CD4-positive, alpha-beta T cell (primary cell): ENCODE measurements at places on chromosomes 4 and X. TPM values are rescaled to one million over a fixed set of nuclear protein-coding genes. Genes with fewer than 3 reads are reported as not detected.
A peak's percentile ranks its signal among the peaks of the same experiment; 100 is the strongest.

- H3K27me3 ChIP-seq, result no peaks in the 10 kb centered on the region
- H3K36me3 ChIP-seq, result no peaks in the 10 kb centered on the region
- H3K4me1 ChIP-seq, result no peaks in the 10 kb centered on the region
- no peak for DNase-seq
- no peak overlapping the region for H3K27ac ChIP-seq
Measured at GRCh38 chr4:8281519-8282133, 12.1 kb downstream of the HTRA3 start.

GRCh38 chr4:17066972-17067371 is 168.5 kb upstream of the LDB2 start:
- no peak overlapping the region for H3K27ac ChIP-seq
- no peak overlapping the region for H3K4me3 ChIP-seq
- H3K36me3 ChIP-seq, result no peaks in the 10 kb centered on the region
- DNase-seq, result no peak
- no peaks in the 10 kb centered on the region for H3K27me3 ChIP-seq
- no peaks in the 10 kb centered on the region for H3K4me1 ChIP-seq

GRCh38 chr4:41728573-41728913 is 20.0 kb downstream of the PHOX2B start:
- H3K36me3 ChIP-seq, result no peaks in the 10 kb centered on the region
- H3K27ac ChIP-seq, result no peak overlapping the region
- no peak overlapping the region for H3K4me3 ChIP-seq
- H3K4me1 ChIP-seq, result no peaks in the 10 kb centered on the region
- DNase-seq, result no peak

The ADH1B gene
- total RNA-seq, result not detected

- H3K27me3 ChIP-seq, result no peaks in the 10 kb centered on the region
- H3K4me1 ChIP-seq, result peaks cover 17% of the 10 kb centered on the region
- H3K4me3 ChIP-seq, result no peak overlapping the region
- no peak for DNase-seq
- H3K27ac ChIP-seq, result no peak overlapping the region
Measured at GRCh38 chr4:38371391-38371851, 292.6 kb upstream of the KLF3 start.

DNA sequence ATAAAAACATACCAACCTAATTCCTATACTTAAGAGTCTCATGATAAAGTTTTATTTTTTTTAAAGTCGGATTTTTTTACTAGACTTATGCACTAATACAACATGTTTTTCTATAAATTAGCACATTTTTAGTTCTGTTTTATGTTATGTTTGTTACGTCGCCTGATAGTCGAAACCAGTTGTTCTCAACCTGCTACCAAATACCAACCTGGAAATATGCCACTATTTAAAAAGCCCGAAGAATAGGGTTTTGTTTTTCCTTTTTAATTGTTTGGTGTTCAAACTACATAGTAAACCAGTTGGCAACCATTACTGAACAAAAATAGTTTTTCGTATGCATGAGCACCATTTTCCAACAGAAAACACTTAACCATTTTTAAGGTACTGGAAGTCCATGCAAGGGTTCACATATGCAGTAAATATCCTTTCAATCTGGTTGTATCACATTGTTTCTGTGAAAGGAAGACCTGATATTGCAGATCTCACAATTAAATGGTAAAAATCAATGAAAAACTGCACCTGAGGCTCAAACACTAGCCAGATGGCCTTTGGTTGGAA is 1.4 kb downstream of the WDFY3 start:
- peak overlapping the region; percentile 30 for H3K4me3 ChIP-seq
- no peak overlapping the region for H3K27ac ChIP-seq
- no peak for DNase-seq
- peaks cover 11% of the 10 kb centered on the region for H3K4me1 ChIP-seq

DNA sequence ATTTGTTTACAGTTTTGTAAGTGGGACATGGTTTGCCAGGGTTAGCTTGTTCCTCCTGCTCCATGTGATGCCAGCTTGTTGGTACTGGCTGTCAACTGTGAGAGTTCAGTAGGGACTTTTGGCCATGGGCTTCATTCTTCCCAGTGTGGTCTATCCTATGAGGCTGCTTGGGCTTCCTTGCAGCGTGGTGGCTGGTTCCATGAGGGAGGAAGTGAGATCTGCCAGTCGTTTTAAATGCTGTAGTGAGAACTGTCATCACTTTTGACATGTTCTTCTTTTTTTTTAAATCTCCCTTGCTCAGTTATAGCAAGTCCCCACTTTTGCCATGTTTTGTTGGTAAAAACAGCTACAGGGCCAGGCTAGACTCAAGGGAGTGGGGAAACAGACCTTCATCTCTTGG is 15.9 kb downstream of the NSD2 start:
- DNase-seq, result no peak
- H3K4me1 ChIP-seq, result peaks cover 2% of the 10 kb centered on the region
- no peaks in the 10 kb centered on the region for H3K36me3 ChIP-seq
- H3K27ac ChIP-seq, result no peak overlapping the region
- H3K4me3 ChIP-seq, result no peak overlapping the region

DNA sequence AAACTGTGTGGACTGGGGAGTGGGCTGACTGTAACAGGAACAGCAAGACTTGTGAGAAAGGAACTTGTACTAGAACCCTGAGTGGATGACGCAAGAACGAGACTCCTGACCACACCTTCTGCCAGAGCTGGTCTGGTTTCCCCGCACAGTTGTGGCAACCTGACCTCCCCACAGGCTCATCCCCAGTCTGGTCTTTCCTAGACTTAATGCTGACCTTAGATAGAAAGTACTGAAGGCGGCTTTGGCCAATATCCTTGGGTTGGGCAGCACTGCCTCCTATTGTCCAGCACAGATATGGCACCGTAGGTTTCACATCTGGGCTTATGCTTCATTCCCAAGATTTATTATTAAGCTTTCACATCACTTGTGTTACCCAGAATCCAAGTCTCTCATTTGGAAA is 137.8 kb upstream of the FRG1 start:
- no peaks in the 10 kb centered on the region for H3K36me3 ChIP-seq
- H3K4me3 ChIP-seq, result no peak overlapping the region
- no peaks in the 10 kb centered on the region for H3K4me1 ChIP-seq
- no peak overlapping the region for H3K27ac ChIP-seq

- no peak for DNase-seq
- H3K4me3 ChIP-seq, result no peak overlapping the region
- H3K4me1 ChIP-seq, result no peaks in the 10 kb centered on the region
Measured at GRCh38 chr4:115042496-115042895, 70.9 kb downstream of the NDST4 start.

DNA sequence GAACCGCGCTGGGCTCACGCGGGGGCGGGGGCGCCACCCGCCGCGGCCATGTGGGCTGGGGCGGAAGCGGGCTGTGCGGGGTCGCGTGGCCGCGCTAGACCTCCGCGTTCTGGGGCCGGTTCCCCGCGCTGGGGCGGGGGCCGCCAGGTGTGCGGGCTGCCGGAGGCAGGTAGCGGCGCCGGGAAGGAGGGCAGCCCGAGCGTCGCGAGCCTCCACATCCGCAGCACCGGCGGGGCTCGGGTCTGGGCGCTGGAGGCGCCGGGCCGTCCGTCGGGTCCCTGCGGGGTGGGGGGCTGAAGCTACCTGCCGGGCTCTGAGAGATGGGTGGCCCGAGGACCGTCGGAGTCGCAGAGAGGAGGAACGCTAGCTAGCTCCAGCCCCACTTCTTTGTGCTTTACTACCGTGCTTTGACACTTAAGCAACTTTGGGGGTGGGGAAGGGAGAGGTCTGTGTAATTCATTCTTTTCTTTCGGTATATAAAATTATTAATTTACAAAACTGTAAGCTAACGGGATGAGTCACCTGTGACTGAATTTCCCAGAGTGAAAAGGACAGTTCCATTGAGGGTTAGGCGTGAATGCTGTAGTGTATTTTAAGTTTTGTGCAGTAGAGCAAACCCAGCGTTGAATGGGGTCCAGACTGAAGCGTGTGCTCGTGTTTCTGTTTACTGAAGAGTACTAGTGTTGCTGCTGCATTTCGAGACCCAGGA is 689 bp downstream of the METAP1 start:
- DNase-seq, result peak; percentile 33
- peaks cover 23% of the 10 kb centered on the region for H3K4me1 ChIP-seq
- no peaks in the 10 kb centered on the region for H3K36me3 ChIP-seq
- peak overlapping the region; percentile 59 for H3K27ac ChIP-seq
- peak overlapping the region; percentile 90 for H3K4me3 ChIP-seq

DNA sequence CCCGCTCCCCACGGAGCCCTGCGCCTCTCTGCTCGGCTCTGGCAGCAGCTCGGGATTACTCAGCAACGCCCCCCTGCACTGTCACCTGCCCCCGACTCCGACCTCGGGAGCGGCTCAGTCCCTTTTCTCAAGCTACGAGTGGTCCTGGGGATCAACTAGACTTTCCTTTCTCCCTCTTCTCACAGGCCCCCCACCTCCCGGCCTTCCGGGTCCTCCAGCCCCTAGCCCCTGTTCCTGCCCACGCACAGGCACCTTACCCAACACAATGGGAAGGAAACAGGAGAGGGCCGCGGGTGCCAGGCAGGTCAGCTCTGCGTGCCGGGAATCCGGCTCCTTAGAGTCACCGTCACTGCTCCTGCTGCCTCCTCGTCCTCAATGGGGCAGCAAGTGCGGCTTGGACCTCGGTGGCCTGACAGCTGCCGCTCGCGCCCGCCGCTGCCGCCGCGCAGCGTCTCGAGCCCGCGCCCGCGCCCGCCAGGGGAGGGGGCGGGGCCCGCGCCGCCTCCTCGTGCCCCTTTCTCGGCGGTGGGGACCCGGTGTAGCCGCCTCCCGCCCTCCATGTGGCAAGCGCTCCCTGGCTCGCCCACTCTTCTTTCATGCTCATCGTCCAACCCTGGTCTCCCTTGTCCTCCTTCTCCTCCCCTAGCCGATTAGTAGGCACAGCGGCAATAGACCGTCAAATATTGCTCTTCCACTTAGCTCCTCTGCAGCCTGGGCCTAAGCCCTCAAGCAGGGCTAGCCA is at the start of gene RAB9B:
Gene RAB9B, minus strand, starts transcription at position 455 of the 742 bp plus-strand sequence. CDS start 6,473 bp downstream, outside the sequence.
- H3K36me3 ChIP-seq, result no peaks in the 10 kb centered on the region
- no peaks in the 10 kb centered on the region for H3K27me3 ChIP-seq
- H3K27ac ChIP-seq, result no peak within 1 kb of the TSS
- peaks cover 8% of the 10 kb centered on the region for H3K4me1 ChIP-seq
- peak within 1 kb of the TSS; percentile 66 for H3K4me3 ChIP-seq

The CENPVL2 gene
- total RNA-seq, result not detected

The RTL3 gene
- not detected for total RNA-seq

GRCh38 chr4:76035799-76036380 is at the start of gene CXCL11:
TSS of gene CXCL11 (minus strand) at chr4:76036070. CDS start at chr4:76035987, 83 bp downstream.
- no peaks in the 10 kb centered on the region for H3K4me1 ChIP-seq
- H3K27ac ChIP-seq, result no peak within 1 kb of the TSS
- no peaks in the 10 kb centered on the region for H3K27me3 ChIP-seq

DNA sequence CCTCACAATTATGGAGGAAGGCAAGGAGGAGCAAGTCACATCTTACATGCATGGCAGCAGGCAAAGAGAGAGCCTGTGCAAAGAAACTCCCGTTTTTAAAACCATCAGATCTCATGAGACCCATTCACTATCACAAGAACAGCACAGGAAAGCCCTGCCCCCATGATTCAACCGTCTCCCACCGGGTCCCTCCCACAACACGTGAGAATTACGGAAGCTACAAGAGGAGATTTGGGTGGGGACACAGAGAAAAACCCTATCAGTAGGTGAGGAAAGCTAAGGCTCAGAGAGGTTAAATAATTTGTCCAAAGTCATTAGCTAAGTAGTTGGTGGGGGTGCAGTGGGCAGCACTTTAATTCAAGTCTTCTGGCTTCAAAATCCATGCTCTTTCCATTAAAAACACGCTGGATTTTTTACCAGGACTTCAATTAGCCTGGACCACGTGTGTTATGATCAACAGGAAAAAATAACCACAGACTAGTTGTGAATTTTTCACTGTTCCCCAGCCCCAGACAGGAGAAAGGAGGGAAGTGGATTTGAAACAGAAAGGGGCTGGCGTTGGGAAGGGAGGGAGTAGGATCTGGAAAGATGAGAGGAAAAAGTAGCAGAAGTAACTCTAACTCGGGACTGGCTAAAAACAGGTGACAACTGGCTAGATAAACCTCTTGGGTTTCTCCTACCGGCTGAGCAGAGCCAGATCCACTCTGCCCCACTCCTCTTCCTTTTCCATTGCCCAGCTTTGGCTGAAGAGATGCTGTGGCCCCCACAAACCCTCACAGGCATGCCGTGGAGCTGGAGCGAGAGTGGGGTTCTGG is 986 bp downstream of the MTMR8 start:
- peaks cover 17% of the 10 kb centered on the region for H3K4me1 ChIP-seq
- no peak for DNase-seq
- peak overlapping the region; percentile 85 for H3K4me3 ChIP-seq
- H3K27me3 ChIP-seq, result no peaks in the 10 kb centered on the region
- no peaks in the 10 kb centered on the region for H3K36me3 ChIP-seq

DNA sequence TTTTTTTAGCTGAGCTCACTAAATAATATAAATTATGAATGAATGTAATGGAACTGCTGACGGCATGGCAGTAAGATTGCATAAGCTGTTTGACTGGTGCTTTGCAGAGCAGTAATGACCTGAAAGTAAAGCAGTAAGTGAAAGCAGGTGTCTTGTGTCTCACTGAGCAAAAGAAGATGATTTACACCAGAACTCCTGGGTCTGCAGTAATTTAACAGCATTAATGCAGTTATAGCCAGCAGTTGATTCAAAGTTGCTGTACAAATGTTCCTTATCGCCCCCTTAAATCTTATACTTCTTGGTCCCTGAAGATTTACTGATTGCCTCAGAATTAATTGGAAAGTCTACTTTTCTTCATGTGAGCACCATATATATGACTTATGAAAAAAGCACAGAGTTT is 187.7 kb downstream of the DCTD start:
- no peak overlapping the region for H3K27ac ChIP-seq
- H3K36me3 ChIP-seq, result no peaks in the 10 kb centered on the region
- H3K4me1 ChIP-seq, result no peaks in the 10 kb centered on the region
- no peaks in the 10 kb centered on the region for H3K27me3 ChIP-seq

- peaks cover 63% of the 10 kb centered on the region for H3K36me3 ChIP-seq
- H3K4me3 ChIP-seq, result no peak overlapping the region
- no peaks in the 10 kb centered on the region for H3K4me1 ChIP-seq
- no peak overlapping the region for H3K27ac ChIP-seq
Measured at GRCh38 chr4:105434940-105435339, 38.9 kb downstream of the PPA2 start.

DNA sequence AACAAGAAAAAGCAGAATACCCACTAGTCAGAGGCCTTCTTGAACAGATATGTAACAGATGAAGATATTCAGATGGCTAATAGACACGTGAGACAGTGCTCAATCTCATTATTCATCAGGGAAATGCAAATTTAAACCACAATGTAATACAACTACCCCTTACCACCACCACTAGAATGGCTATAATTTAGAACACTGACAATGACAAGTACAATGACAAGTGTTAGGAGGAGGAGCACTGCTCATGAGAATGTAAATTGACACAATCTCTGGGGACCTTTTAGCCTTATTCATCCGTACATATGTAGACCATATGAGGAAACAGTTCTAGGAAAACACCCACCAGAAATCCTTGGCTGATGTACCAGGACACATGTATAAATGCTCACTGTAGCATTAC is 13.1 kb downstream of the ZNF81 start:
- H3K4me1 ChIP-seq, result no peaks in the 10 kb centered on the region
- H3K36me3 ChIP-seq, result peaks cover 16% of the 10 kb centered on the region
- no peak for DNase-seq
- no peak overlapping the region for H3K4me3 ChIP-seq
- no peak overlapping the region for H3K27ac ChIP-seq

The FAM47E gene
- 0.74 TPM for total RNA-seq

The DOCK11 gene
- total RNA-seq, result 70.3 TPM

- DNase-seq, result no peak
- no peaks in the 10 kb centered on the region for H3K4me1 ChIP-seq
- no peaks in the 10 kb centered on the region for H3K36me3 ChIP-seq
- H3K4me3 ChIP-seq, result no peak overlapping the region
- no peaks in the 10 kb centered on the region for H3K27me3 ChIP-seq
Measured at GRCh38 chr4:81039351-81039972, 9.0 kb downstream of the BMP3 start.
